ENCODE measurements at places on chromosomes 1 and 21.
A peak's percentile ranks its signal among the peaks of the same experiment; 100 is the strongest.

- no peak for DNase-seq
These were observed 8.6 kb upstream of the TFF1 start for GRCh38 chr21:42374864-42375499.

DNA sequence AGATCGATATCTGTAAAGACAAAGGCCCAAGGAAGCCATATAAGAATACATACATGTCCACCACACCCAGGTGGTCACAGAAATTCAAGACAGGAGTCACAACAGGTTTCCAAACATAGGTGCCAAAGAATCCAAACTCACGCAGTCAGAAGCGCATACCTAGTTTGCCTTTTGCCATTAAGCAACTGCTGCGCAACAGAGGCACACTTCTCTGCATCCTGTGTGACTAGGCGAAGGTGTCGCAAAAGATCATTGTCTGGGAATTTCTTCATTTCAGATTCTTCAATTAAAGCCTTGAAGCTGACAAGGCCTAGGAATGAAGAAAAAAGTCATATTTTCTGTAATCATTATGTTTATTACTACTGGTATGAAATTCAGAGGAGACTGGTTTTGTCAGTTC lies 32.2 kb upstream of the SYT2 start:
- no peak for DNase-seq

DNA sequence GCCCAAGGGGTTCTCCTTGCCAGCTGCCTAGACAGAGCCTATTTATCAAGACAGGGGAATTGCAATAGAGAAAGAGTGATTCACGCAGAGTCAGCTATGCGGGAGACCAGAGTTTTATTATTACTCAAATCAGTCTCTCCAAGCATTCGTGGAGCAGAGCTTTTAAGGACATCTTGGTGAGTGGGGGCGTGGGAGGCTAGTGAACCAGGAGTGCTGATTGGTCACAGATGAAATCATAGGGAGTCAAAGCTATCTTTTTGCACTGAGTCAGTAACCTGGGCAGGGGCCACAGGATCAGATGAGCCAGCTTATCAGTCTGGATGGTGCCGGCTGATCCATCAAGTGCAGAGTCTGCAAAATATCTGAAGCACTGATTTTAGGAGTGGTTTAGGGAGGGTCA lies 64.8 kb upstream of the MRPS6 start:
- no peak for DNase-seq

GRCh38 chr1:109258481-109259466 lies 9.4 kb downstream of the CELSR2 start:
- DNase-seq, result no peak

DNA sequence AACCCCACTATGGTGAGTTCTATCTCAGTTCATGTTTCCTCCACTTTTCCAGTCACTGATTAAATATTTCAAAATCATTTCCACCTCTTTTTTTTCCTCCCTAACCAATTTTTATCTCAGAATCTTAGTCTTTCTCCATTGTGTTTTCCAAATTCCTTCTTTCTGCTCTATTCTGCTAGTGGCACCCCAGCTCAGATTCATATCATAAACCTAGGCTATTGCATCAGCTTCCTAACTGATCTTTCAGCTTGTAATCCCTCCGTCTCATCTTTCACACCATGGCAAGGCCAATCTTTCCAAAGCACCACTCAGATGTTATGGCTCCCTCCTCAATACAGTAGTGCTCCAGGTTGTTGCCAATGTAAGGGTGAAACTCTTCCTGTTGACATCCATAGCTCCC lies 631.9 kb downstream of the PLPP3 start:
- DNase-seq, result no peak

GRCh38 chr1:163186862-163187261 lies 15.9 kb downstream of the RGS5 start:
- no peak for DNase-seq

- no peak for DNase-seq
These were observed 17.9 kb upstream of the FMOD start for GRCh38 chr1:203368624-203369451.

DNA sequence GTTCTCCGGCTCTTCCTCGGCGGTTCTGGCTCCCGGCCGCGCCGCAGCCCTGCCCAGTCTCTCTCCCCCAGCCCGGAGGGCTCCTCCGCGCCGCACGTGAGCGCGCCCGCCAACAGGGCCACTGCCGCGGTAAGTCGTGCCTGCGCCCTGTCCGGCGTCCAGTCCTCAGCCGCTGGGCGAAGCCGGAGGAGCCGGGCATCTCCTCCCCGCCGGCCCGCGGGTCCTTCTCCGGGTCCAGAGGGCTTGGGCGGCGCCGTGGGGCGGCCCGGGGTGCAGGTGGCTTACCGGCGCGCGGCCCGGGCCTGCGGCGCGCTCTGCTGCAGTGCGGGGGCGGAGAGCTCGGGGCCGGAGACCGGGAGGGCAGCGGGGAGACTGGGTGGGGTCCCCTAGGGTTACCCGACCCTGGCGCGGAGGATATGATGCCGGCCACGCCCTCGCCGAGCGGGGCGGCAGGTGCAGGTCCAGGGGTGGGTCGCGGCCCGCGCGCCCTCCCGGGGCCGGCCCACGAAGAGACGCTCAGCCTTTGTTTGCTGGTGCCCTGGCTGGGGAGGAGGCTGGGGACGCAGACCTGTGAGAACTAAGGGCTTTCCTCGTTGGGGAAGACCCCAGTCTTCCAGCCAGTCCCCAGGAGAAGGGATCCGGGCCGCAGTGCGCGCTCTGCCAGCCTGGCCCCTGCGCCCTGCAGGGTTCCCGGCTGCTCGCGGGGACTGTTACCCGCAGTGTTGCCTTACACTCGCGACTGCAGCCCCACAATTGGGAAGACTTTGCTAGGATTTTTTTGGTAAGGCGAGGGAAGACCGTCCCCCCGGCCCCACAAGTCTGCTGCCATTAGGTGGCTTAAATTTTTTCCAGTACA lies at the start of gene DOP1B:
DOP1B (plus strand) TSS at position 10 of the 856 bp plus-strand sequence. CDS start 7,910 bp downstream, outside the sequence.
- DNase-seq, result peak; percentile 45

- no peak for DNase-seq
These were observed 27.2 kb downstream of the CD34 start for GRCh38 chr1:207883660-207884250.

DNA sequence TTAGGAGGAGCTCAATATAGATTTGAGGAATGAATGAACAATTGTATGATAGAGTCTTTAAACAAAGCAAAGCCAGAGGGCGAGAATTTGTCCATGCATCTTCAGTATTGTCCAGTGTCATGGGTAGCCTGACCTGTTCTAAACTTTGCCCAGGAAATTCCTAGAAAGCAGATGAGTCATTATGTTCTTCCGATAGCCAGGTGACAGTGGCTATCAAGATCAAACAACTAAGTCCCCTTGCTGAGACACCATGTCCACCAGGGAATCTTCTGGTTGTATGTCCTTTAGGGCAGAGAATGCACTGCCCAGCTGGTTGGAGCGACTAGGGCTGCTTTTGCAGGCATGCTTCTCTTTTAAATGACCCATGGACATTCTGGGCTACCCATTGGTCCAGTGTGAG lies 1.8 kb upstream of the SLC26A9 start:
- DNase-seq, result no peak

- DNase-seq, result no peak
These were observed 12.4 kb upstream of the ZNF691 start for GRCh38 chr1:42833981-42834380.

- no peak for DNase-seq
These were observed 64.8 kb upstream of the WNT4 start for GRCh38 chr1:22207511-22208267.

DNA sequence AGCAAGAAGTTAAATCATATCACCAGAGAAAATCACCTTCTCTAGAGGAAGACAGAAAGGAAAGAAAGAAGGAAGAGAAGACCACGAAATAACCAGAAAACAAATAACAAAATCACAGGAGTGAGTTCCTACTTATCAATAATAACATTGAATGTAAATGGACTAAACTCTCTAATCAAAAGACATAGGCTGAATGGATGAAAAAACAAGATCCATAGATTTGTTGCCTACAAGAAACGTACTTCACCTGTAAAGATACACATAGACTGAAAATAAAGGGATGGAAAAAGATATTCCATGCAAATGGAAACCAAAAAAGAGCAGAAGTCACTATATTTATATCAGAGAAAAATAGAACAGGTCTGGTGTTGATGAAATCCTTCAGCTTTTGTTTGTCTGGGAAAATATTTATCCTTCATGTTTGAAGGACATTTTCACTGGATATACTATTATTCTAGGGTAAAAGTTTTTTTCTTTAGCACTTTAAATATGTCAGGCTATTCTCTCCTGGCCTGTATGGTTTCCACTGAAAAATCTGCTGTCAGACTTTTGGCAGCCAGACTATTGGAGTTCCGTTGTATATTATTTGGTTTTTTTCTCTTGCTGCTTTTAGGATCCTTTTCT lies 202.5 kb upstream of the DUSP10 start:
- no peak for DNase-seq

DNA sequence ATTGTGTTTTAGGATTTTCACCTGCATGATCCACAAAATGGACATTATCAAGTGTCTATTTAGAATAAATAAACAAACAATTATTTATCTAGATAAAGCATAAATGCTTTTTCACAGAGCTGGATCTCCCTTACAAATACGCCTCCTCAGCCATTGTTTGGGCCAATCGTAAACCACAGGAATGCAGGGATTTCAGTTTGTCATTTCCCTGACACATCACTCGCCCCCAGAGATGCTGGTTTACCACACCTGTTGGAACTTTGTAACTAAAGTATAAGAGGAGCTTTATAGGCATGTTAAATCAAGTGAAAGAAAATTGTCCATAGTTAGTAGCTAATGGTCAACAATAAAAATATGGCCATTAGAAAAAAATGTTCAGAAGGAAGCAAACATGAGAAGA lies 40.3 kb downstream of the GPR88 start:
- no peak for DNase-seq

GRCh38 chr1:184693011-184693410 lies 61.6 kb downstream of the EDEM3 start:
- no peak for DNase-seq

GRCh38 chr1:67802565-67802964 lies 30.7 kb downstream of the GNG12 start:
- DNase-seq, result no peak

DNA sequence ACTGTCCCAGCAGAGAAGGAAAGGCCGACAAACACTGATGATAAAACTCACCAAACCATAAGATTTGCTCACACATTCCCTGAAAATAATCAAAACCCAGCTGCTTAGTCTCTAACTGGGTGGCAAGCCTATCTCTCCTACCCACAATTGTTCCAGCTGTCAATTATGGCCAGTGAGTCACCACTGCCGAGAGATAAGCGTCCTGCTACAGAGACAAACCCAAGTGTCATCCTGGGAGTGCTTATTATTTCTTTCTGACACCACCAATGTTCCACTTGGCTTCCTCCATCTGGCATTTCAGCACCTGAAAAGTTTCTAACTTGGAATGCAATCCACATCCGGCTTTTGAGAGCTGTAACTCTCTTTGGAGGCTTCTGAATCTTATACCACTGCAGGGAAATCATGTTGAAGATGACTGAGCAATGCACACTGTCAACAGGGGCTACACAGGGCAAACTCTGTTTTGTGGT lies 51.5 kb upstream of the VAV3 start:
- no peak for DNase-seq

- no peak for DNase-seq
These were observed 51.2 kb downstream of the DNTTIP2 start for GRCh38 chr1:93827633-93828366.

All from GM12891 (cell line).